Effector memory CD8-positive, alpha-beta T cell (primary cell): ENCODE measurements at places on chromosomes 6 and 20.

GRCh38 chr6:12533586-12533985 is 183.0 kb upstream of the PHACTR1 start:
- DNase-seq = no peak

DNA sequence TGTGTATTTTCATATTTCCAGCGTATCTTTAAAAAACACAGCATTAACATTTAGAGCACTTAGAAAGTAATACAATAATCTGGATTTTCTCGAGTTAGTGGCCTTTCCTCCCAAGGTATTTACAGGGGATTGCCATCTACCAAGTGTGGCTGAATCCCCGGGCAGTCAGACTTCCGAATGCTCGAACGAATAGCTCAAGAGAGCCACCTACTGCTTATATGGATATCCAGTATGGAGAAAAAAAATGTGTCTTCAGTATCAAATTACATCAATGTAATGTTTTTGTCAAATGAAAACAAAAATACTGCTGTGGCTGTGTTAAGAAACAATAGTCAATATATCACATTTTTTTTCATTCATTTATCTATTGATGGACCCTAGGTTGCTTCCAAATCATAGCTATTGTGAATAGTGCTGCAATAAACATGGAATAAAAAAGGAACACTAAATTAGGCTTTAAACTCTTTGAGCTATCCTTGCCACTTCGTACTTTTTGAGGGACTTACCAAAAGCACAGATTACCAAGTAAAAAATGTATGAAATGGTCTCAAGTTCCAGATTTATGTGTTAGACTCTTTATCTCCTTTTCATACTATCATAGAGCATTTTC is 654.5 kb upstream of the PTCHD4 start:
- no peak for DNase-seq

GRCh38 chr20:47273591-47274235 is 82.8 kb downstream of the ZMYND8 start:
- DNase-seq = no peak

DNA sequence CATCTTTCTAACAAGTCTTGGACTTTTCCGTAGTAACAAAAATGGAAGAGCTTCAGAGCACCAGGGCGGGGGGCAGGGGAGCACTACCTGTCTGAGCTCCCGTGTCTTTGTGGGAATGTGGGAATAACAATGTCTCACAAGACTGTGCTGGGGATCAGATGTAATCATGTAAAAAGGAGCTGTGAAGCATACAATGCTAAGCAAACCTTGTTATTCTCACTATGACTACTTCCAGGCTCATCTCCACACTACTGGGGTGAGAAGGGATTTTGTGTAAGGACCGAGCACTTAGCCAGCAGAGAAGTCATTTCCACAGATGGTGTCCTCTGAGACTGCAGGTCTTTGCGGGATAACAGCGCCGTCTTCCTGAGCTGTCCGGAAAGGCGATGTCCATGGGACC is 27.1 kb downstream of the PRR18 start:
- no peak for DNase-seq

- DNase-seq = no peak
Measured at GRCh38 chr6:1713016-1713600, 103.4 kb downstream of the FOXC1 start.

- no peak for DNase-seq
Measured at GRCh38 chr6:79385893-79386292, 151.3 kb downstream of the LCA5 start.

DNA sequence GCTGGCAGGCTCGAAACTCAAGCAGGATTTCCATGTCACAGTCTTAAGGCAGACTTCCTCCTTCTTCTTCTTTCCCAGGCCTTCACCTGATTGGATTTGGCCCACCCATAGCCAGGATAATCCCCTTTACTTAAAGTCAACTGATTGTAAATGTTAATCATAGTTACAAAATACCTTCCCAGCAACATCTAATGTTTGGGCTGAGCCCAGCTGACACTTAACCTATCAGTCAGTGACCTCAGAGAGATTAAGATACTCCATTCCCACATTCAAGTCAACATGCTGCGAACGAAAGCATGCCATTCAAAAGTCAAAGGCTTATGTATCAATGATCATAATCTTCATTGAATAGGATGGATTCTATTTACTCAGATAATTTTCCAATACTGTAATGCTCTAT is 16.0 kb downstream of the MAP7 start:
- DNase-seq = no peak

GRCh38 chr6:151025076-151025475 is 159.6 kb downstream of the MTHFD1L start:
- DNase-seq = no peak

GRCh38 chr6:109901976-109902375 is 76.1 kb upstream of the GPR6 start:
- no peak for DNase-seq

DNA sequence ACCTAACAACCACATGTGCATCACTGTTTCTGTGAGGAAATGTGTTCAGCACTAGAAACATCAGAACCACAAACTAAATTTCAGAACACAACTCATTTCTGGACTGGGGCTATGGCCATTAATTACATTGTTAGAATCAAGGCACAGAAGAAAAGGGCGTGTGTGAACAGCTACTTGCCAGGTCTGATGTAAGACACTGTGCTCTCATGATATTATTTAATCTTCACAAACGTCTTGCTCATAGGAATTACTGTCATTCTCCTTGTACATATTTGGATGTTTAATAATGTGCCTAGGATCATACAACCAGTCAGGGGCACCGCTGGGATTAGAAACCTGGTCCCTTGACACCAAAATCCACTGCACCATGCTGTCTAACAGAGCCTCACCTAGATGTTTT is 14.8 kb downstream of the ADGRF1 start:
- DNase-seq = no peak

DNA sequence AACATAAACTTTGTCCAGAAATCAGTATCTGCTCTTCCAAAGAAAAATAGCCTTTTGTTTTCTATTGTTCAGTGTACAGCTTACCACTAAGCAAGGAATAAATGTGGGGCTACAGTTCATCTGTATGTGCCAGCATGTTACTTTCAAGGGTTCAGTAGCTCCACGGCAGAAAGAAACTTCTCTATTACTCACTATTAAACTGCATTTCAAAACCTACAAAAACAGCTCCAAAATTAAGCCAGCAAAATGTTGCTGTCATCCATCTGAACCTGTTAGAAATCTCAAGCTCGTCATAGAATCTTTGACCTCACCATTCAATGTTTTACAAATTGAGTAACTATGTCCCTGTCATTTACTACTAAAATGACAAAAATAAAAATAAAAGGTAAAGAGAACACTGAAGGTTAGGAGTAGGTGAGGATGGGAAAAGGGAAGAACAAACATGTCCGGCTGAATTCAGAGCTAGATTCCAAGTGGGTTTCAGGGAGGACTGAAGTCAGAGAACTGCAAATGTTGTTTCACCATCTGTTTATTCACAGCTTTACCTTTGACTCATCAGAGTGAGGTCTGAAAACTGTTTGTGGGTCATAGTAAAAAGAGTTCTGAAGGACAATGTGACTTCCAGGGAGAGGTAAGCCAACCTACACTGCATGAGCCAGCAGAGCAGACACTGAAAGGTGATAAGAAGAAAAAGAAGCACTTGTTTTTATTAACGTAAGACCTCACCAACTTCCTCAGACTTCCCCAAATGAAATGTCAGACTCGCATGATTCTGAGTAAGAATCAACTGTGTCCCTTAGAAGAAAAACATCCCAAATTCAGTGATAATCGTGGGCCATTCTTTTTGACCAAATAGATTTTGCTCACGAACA is 62.0 kb downstream of the ATXN1 start:
- DNase-seq = no peak

GRCh38 chr6:11486051-11486450 is 51.5 kb upstream of the TMEM170B start:
- DNase-seq = no peak
